Kasumi-1 (cell line): ENCODE measurements at places on chromosomes 7 and 10.

DNA sequence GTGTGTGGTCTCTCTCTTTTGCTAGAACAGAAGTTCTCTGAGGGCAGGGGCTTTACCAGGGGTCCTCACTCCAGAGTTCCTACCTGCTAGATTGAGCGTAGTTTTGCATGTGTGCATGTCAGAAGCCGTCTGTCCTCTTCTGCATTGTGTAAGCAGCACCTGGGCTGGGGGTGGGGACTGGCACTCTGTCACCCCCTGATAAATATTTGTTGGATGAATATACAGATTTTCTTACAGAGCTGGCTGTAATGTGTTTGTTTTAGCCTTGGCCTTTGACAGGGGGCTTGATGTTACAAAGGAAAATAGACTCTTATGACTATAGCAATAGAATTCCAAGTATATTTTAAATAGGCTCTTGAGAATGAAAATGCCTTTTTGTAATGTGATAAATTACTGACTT is 46.6 kb downstream of the WDR37 start:
- no peak for DNase-seq

DNA sequence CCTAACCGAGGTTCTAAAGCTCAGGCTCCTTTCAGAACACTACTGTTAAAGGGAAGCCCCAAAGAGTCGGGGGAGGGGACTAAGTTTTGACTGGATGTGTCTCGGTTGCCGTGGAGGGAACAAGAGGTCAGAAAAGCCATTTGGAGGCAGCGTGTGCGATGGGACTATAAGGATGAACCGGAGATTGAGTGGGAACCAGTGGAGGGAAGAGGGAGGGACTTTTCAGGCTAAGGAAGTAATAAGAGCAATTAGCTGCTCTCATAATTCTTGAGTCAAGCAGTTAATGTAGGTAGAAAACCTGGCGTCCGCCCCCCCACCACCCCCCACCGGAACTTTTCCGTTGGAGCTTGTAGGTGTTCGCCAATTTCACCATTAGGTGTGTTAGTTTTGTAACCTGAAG is 491 bp upstream of the AKAP9 start:
- DNase-seq, result peak; percentile 71

- peak; percentile 16 for DNase-seq
Measured at GRCh38 chr10:29535012-29535777, 99.6 kb downstream of the SVIL start.

- no peak for DNase-seq
Measured at GRCh38 chr7:157527686-157528085, 190.9 kb downstream of the DNAJB6 start.

GRCh38 chr10:4241724-4242345 is 456.8 kb upstream of the KLF6 start:
- DNase-seq, result no peak

DNA sequence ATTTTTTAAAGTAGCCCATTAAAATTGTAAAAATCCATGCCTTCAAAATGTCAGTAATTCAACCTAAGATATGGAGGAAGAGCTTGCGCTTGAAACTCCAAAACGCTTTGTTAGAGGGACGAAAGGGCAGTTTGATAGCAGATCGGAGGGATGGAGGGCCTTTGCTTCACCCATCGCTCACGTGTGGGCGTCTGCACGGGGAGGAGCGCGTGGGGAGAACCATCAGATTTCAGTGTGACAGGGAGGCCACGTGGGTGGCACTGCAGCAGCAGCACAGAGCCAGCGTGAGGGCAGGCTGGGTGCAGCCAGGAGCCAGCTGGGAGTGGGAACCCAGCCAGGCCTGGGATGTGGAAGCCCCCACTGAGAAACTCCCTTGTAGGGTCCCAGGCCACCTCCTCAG is 325.5 kb downstream of the PAXIP1 start:
- no peak for DNase-seq

GRCh38 chr7:44667190-44667589 is 60.8 kb downstream of the OGDH start:
- DNase-seq, result no peak

DNA sequence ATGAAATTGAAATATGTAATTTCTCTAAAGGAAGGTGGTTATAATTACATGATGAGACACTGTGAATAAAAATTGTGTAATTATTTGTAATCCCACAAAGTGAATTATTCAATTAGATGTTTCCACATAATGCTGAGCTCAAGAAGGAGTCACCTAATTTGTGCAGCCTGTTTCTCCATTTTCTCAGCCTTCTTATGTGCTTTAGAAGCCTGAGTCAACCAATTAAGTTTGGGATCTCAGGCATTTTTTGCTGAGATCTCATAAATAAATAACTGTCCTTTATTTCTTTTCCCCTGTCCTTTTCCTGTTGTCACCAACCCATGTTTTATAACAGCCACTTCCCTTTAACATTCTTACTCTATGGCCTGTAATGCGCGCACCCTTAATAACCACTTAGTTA is 506.5 kb upstream of the SEMA3D start:
- DNase-seq, result no peak

- no peak for DNase-seq
Measured at GRCh38 chr10:126519992-126520391, 131.7 kb upstream of the ADAM12 start.

- DNase-seq, result no peak
Measured at GRCh38 chr7:40839881-40840280, 705.1 kb downstream of the SUGCT start.

DNA sequence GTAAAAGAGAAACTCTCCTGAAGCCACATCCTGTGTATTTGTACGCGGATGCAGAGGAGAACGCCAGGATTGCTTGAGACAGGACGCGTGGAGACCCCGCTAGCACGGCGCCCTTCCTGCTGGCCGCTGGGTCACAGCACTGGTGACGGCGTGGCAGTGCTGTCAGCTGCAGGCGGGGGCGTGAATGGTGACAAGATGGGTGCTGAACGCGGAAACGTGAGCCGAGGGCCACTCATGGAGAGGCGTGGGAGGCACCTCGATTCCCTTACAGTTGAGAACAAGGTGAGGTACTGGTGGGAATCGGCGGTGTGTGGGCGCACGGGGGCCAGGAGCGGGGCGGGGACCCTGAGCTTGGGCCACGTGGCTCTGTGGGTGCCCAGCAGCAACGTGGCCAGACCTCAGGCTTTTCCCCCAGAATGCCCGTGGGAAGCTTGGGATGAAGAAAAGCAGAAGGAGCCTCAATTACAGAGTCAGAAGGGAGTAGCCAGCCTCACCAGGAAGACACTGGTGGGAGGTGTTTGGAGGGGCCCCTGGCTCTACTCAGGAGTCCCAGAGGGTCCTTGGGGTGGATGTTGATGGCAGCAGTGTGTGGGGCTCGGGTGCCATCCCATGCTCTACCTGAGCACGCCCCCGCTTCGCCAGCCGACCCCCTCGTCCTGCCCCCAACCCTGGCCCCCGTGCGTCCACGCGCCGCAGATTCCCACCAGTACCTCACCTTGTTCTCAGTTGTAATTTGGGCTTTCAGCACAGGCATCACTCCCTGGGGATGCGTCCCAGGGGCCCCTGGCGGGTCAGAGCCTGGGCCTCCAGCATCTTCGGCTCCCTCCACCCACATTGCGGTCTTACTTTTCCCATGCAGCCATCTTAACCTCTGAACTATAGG is 208.4 kb upstream of the TCERG1L start:
- DNase-seq, result no peak

DNA sequence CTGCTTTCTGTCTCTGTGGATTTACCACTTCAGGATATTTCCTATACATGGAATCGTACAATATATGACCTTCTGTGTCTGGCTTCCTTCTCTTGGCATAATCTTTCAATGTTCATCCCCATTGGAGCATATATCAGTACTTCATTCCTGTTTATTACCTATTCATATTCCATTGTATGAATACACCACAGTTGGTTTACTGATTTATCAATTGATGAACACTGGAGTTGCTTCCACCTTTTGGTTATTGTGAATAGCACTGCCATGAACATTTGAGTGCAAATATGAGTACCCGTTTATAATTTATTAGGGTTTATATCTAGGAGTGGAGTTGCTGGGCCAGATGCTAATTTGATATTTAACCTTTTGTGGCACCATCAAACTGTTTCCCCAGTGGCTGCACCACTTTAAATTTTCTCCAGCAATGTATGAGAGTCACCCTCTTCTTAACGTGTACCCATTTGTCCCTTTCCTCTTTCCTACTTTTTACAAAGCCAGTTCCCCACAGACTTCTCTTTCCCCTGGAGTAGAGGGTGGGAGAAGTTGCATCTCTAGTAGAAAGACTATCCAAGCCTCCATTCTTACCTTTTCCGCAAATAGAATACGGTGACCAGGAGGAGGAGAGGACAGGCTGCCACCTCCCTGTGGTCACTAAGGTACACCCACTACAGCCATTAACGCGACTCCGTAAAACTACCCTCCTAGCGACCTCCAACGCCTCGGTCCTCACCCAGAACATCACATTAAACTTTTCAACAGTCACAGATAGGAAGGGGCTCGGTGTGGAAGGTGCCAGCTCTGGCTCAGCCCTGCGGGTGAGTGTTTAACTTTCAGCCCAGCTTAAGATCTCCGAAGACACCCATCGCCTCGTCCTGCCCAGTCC is 25.6 kb downstream of the SCD start:
- DNase-seq, result peak; percentile 34

GRCh38 chr7:30738026-30738915 is 13.7 kb upstream of the INMT start:
- DNase-seq, result no peak

DNA sequence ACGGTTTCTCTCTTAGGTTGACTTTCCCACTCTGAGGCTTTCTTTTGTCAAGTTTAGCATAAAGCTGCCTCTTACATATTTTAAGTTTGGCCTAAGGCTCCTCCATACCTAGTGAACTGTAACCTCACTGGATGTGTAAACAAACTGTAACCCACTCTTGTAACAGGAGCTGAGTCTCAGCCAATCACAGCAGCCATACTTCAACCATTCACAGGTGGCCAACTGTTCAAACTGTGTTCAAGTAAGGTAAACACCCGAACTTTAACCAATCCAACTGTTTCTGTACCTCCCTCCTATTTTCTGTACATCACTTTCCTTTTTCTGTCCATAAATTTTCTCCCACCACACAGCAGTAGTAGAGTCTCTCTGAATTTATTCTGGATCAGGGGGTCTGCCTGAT is 7.7 kb upstream of the NRBF2 start:
- DNase-seq, result no peak

- peak; percentile 44 for DNase-seq
Measured at GRCh38 chr10:73247509-73248258, 629 bp upstream of the DNAJC9 start.

- DNase-seq, result no peak
Measured at GRCh38 chr10:89348481-89348880, 20.7 kb downstream of the IFIT3 start.

- DNase-seq, result no peak
Measured at GRCh38 chr7:134945691-134946090, 40.6 kb upstream of the AGBL3 start.

DNA sequence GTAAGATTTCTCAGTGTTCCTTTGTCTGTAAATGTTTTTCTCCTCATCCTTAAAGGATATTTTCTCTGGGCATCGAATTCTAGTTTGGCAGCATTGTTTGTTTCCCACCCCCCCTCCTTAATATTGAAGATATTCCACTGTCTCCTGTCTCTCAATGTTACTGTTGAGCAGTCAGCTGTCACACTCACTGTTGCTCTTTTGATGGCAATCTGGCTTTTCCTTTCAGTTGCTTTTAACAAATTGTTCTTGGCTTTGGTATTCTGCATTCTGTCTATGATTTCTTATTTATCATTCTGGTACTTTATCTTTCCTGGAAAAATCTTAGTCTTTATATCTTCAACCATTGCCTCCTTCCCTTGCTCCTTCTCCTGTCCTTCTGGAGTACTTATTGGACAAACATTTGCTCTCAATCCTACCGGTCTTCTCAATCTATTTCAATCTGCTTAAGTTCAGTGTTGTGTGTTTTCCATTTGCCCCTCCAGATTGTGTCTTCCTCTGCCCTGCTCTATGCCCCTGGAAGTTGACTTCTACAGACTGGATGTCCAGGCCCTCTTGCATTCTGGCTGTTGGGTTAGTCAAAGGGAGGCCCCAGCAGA is 9.3 kb upstream of the GTPBP4 start:
- DNase-seq, result peak; percentile 43

- no peak for DNase-seq
Measured at GRCh38 chr10:6619660-6620059, 39.6 kb upstream of the PRKCQ start.

GRCh38 chr10:11754620-11755019 is 12.4 kb downstream of the ECHDC3 start:
- DNase-seq, result no peak

- DNase-seq, result no peak
Measured at GRCh38 chr7:5567790-5568189, 144.2 kb upstream of the TNRC18 start.

- no peak for DNase-seq
Measured at GRCh38 chr7:7212612-7213011, 30.3 kb downstream of the C1GALT1 start.
